ENCODE measurements at places on chromosomes 2 and 18.
A peak's percentile ranks its signal among the peaks of the same experiment; 100 is the strongest.

GRCh38 chr18:9612215-9612830 is 2.0 kb downstream of the PPP4R1 start:
- DNase-seq, result peak; percentile 56

DNA sequence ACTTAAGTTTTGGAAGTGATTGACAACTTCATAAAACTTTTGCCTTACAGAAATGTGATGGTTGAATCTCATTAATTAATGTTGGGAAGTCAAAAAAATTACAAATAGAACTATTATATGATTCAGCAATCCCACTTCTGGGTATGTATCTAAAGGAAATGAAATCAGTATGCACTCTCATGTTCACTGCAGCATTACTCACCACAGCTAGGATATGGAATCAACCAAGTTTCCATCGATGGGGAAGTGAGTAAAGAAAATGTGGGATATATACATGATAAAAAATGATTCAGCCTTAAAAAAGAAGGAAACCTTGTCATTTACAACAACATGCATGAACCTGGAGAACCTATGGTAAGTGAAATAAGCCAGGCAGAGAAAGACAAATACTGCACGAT is 112.4 kb upstream of the WDR75 start:
- DNase-seq, result no peak

- DNase-seq, result no peak
These were observed 302.2 kb upstream of the MAP2 start for GRCh38 chr2:209121691-209122090.

- DNase-seq, result no peak
These were observed 323.2 kb upstream of the MEX3C start for GRCh38 chr18:51520676-51521180.

GRCh38 chr2:138035608-138036217 is 71.4 kb downstream of the HNMT start:
- DNase-seq, result no peak

DNA sequence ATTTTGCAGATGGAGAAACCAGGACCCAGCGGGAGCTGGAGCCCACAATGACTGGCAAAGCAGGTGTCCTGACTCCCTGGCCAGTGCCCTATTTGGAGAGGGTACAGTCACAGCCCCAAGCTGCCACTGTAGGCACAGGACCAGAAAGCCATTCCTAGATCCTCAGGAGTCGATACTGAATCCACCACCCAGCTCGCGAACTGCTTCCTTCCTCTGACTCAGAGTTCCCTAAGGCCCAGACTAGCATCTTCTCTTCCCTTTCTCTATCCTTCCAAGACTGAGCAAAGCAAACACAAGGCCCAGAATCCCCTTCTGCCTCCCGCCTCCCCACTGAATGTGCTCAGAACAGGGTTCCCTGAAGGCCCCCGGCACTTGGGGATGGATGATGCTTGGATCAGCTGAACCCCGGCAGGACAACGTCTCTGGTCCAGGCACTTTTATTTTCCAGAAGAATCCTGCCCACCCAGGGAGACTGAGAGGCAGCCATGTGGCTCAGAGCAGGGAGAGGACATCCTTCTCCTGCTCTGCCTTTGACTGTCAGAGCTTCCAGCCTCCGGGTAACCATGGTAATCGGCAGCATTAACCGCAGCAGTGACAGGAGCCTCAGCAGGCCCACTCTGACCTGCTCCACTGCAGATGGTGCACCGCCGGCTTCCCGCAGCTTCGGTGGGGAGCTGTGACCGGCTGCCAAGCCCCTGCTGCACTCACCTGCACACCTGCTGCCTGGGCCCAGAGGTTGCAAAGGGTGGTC is 34.8 kb upstream of the KLHL29 start:
- DNase-seq, result no peak

DNA sequence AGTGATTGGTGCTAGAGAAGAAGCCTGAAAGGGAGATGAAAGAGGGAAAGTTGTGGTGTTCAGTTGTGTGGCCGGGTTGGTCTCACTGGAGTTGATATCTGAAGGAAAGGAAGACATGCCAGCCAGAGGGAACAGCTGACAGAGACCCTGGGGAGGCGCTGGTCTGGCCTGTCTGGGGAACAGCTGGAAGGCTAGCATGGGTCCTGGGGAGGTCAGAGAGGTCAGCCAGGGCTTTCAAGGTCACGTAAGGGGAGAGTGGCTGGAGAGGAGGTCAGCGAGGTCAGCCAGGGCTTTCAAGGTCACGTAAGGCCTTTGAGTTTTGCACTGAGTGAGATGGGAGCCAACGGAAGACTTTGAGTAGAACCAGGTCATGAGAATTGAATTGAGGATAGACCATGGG is 11.0 kb downstream of the DYSF start:
- no peak for DNase-seq

GRCh38 chr2:215712219-215712868 is 276.5 kb upstream of the FN1 start:
- DNase-seq, result no peak

DNA sequence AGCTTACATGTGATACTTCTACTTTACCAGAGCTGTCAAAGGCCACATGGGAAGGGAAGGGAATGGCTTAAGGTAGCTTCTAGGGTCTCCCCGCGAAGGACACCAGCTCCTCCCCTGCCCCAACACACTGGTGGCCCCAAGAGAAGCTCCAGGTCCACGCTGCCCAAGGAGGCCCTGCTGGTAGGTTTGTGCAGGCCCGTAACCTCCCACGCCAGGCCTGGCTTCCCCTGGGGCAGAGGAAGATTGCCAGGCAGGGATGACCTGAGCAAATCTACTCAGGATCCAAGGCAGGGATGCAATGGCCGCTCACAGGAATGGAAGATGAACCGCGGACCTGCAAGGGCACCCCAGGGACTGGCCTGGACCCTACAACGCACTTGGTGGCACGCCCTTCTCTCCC is 205.1 kb downstream of the MGAT5 start:
- DNase-seq, result no peak

GRCh38 chr2:181948227-181948626 is 37.4 kb upstream of the PPP1R1C start:
- no peak for DNase-seq

GRCh38 chr18:3012136-3013023 is 564 bp downstream of the LPIN2 start:
- peak; percentile 26 for DNase-seq

GRCh38 chr2:187409682-187410081 is 38.4 kb downstream of the CALCRL start:
- DNase-seq, result no peak

GRCh38 chr18:70234667-70235459 is 29.4 kb upstream of the RTTN start:
- no peak for DNase-seq

DNA sequence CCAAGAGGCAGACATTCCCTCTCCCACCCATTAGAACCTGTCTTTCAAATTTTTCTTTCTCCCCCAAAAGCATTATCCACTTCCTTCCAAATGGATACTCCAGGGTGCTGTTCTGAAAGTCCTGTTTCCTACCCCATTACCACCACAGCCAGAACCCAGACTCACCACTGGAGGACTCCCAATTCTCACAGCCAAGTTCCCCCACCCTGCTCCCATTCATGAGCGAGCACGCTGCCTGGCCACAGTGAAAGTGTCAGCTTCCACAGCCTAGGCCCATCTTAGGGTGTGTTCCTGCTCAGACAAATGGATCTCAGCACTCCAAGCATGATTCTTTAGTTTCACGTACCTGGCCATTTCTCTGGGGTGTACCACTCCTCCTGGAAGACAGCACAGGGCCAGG is 3.8 kb upstream of the ANKRD53 start:
- DNase-seq, result no peak

DNA sequence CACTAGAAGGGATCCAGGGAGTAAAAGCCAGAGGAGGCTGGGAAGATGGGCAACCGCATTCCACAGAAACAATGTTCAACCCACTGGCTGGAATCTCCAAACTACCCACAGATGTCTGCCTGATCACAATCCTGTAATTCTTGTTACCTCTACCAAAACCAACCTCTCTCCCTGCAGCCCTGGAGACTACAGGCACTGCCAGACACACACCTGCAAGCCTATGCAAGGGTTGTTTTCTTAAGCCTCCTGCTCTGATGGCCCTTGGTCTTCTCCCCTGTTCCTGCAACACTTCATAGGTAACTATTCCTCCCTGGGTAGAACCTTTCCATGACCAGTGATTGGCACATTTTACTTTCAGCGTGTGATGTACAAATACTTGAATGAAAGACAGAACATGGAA is 21.9 kb downstream of the ST6GAL2 start:
- no peak for DNase-seq

- no peak for DNase-seq
These were observed 157.4 kb downstream of the FBXO15 start for GRCh38 chr18:73990258-73990657.

- DNase-seq, result no peak
These were observed 5.9 kb downstream of the PPP3R1 start for GRCh38 chr2:68246396-68246795.

- no peak for DNase-seq
These were observed 56.4 kb upstream of the ITGB6 start for GRCh38 chr2:160256507-160256906.

DNA sequence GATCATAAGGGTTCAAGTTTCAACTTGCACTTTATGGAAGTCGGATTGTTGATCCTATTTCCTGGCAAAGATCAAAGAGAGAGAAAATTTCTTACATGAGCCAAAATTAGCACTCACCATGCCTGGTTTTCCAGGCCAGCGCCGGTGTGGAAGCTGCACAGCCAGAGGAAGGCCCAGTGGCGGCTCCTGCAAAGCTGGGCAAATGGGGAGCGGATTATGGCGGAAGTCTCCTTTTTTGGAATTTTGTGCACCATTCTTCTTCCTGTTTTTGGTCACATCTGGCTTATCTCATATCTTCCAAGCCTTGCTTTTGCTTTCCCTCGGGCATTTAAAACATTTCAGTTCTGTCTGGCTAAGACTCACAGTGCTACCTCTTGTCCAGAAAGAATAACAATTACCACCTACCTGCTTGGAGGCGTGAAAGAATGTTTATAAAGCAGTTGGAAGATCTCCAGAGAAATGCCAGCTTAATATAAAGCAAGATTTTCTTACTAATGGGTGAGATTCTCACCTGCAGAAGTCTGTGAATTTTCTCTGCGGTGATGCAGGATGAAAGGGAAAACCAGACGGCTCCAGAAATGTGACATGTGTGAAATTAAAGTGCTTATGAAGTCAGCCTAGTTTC is 94.3 kb downstream of the ASAP2 start:
- DNase-seq, result no peak

- DNase-seq, result peak; percentile 62
These were observed 99.8 kb upstream of the NEUROD1 start for GRCh38 chr2:181780047-181780651.

GRCh38 chr18:79178113-79178531 is 108.9 kb downstream of the ATP9B start:
- no peak for DNase-seq

GRCh38 chr2:53103679-53104078 is 663.9 kb upstream of the CHAC2 start:
- no peak for DNase-seq

DNA sequence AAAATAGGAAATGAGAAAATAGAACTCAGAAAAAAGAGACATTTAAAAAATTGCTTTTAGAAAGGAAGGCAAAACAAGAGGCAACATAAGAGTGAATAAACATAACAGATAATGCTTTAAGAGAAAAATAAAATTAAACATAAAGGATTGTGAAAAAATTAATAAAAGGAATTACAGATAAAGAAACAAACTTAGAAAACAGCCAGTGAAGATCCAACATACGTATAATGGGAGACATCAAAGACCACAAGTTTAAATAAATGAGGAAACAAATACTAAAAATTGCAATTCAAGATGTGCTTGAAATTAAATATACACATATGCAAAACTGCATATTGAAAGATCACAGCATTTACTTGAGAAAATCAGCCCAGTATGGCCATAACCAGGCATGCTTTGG is 448.9 kb downstream of the NBAS start:
- DNase-seq, result no peak

- DNase-seq, result no peak
These were observed 61.0 kb downstream of the MAP3K20 start for GRCh38 chr2:173136599-173136998.

GRCh38 chr2:178479758-178480226 is 465 bp upstream of the PLEKHA3 start:
- no peak for DNase-seq

- DNase-seq, result no peak
These were observed 25.9 kb upstream of the RFX8 start for GRCh38 chr2:101500860-101501259.

- DNase-seq, result no peak
These were observed 118.2 kb downstream of the CTNNA2 start for GRCh38 chr2:79630972-79631557.

DNA sequence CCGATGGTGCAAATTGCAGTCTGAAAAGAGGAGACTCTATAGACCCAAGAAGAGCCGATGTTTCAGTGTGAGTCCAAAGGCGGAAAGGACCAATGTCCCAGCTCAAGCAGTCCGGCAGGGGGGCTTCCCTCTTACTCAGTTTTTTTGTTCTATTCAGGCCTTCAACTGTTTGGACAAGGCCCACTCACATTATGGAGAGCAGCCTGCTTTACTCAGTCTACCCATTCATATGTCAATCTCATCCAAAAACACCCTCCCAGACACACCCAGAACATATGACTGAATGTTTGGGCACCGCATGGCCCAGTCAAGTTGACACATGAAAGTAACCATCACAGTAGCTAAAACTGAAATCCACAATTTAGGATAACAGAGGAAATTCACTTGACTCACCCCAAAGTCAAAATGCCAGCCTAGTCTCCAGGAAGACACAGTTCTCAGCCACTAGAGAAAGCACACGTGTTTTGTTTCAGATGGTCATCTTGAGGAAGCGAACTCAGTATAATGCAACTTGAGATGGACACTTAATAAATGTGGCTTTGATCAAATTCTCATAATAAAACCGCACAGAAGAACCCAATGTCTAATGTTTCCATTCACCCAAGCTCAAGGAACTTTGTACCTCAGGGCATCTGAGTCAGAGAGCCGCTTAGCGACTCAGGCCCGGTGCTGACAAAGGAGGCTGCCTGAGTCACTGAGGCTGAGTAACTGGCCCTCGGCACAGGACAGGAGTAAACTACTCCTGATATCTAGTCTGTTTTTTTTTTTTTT is 2.4 kb downstream of the FHL2 start:
- peak; percentile 67 for DNase-seq

- DNase-seq, result no peak
These were observed 26.2 kb upstream of the CCDC150 start for GRCh38 chr2:196613302-196613701.

- DNase-seq, result no peak
These were observed 80.1 kb downstream of the RBM43 start for GRCh38 chr2:151181524-151181923.

- no peak for DNase-seq
These were observed 738.6 kb upstream of the FAM98A start for GRCh38 chr2:34337735-34338134.

DNA sequence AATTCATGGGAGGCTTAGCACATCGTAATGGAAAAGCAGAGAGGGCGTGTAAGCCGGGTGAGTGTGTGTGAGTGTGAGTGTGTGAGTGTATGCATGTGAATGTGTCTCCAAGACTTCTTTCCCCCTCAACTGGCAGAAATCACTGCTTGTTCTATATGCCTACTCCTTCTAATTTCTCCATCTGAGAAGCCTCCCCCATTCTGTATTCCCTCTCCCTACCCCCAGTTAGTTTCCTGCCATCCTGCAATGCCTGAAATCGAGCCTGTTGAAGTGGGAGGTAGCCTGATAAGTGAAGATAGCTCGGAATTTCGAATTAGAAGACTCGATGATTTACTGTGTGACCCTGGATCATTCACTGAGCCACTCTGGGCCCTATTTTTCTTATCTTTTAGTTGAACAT is 30.0 kb upstream of the YWHAQ start:
- no peak for DNase-seq

- no peak for DNase-seq
These were observed 58.6 kb upstream of the OTOF start for GRCh38 chr2:26536371-26537068.

GRCh38 chr18:45686891-45687611 is 36.9 kb upstream of the SLC14A1 start:
- DNase-seq, result no peak

All from HAP-1 (cell line).